ENCODE measurements at places on chromosomes 2 and 18.

DNA sequence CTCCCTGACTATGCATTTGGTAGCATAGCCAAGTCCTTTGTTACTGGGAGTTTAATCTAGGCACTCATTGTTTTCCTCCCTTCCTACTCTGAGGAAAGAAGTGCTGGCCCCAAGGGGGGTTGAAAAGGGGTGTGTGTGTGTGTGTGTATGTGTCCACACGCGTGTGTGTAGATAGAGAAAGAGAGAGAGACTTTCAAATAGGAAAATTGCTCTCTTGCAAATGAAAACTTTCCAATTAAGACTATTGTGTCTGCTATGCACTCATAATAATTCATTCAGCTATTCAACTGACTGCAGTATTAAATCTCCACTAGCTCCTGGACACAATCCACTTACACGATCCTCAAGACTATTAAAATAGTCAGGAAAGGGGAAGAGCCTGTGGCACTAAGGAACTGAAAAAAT lies 92.9 kb upstream of the CSRNP3 start:
- DNase-seq, result no peak

- DNase-seq, result no peak
These were observed 90.3 kb downstream of the VWA3B start for GRCh38 chr2:98177286-98177685.

GRCh38 chr18:58514773-58515172 lies 114.1 kb downstream of the ALPK2 start:
- DNase-seq, result no peak

DNA sequence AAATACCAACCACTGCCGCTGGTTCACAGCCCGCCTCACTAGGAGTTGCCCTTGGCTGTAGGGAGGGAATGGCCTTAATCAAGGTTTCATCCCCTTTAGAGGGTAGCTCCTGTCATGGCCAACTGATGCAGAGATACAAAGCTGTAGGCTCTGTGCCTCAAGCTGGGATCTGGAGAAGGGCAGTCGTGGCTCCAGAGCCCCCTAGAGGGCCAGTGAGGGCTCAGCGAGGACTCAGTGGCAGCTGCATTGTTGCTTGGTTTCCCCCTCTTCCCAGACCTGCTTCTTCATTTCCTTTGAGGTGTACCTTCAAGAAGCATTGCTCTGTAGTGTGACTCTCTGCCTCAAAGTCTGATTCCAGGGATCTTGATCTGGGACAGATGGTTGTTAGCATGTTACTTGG lies 302.1 kb downstream of the LPIN1 start:
- DNase-seq, result no peak

DNA sequence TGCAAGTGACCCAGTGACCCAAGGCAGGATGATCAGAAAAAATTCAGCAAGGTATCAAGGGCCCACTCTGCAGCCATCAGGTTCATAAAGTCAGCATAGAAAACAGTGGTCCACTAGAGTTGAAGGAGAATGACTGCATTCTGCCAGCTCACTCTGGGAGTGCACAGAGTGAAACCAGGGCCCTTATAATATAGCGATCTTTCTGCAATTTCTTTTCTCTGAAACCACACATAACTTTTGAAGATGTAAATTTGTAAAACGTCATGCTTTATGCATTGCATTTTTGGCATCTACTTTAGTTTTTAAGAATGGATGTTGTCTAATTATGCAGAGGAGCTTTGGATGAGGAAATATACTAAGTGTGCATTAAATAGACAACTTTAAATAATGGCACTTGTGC lies 225.0 kb upstream of the SMIM21 start:
- DNase-seq, result no peak

DNA sequence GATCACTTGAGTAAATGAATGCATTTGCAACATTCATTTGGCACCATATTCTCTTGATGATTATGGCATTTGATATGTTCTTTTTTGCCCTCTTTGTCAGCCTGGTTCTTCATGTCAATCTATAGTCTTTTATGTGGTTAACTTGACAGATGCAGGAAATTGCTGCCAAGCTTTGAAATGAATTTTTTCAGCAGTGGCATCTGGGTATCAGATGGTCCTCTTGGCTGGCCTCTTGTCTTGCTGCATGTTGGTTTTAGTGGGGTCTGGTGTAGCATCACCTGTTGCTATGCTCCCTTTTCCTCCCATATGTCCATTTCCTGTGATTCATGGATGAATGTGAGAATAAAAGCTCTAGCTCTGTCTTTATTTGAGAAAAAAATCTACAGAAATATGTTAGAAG lies 119.9 kb downstream of the DPP4 start:
- peak; percentile 99 for DNase-seq

DNA sequence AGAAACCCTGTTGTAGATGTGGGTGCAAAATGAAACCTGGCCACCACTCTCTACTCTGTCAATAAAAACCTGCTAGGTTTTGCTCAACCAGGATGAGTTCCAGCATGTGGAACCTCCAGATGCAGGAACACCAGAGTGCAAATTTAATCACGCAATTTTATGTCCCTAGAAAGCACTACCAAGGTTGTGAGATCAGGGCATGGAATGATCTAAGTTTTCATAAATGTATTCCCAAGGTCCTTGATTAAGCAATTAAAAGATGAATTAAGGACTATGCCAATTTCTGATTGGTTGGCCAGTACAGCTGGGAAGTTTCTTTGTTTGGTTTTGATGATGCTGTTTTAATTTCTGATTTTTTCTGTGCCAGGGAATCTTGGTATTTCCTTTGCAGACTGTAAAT lies 179.2 kb downstream of the KCNS3 start:
- DNase-seq, result no peak

DNA sequence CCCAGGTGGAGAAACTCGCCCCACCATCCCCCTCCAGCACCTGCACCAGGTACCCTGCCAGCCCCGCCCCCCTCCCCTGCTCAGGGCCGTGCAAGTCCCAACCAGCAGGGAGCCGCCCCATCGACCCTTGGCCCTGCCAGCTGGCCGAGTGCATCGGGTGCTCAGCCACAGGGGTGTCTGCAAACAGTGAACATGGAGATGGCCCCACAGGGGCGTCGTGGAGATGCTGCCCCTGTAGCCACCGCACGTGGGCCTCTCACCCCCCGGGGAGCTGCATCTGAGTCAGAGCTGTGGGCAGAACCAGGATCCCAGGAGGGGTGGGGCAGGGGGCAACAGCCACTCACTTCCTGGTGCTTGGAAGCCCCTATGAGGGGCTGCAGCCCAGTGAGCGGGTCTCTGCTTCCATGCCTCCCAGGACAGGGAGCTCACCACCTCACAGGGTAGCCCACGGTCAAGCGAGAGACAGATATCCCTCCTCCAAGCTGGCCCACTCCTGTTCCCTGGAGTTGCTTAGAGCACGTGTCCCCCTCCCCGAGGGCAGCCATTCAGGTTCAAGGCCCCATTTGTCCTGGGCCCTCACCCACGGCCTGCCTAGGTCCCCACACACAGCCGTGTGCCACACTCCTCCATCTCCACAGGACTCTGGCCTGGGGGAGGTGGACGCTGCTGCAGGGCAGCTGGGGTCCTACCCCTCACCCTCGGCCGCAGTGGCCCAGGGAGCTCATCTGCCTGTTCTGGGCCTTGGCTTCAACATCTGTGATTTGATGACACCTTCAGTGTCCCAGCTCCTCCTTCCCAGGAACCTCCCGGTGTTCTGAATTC lies 1.1 kb upstream of the MAB21L4 start:
- DNase-seq, result no peak

- DNase-seq, result no peak
These were observed 44.3 kb downstream of the ST3GAL5 start for GRCh38 chr2:85844486-85844885.

- DNase-seq, result no peak
These were observed 76.2 kb upstream of the GLI2 start for GRCh38 chr2:120659275-120659977.

- no peak for DNase-seq
These were observed 118.2 kb downstream of the CTNNA2 start for GRCh38 chr2:79630972-79631557.

DNA sequence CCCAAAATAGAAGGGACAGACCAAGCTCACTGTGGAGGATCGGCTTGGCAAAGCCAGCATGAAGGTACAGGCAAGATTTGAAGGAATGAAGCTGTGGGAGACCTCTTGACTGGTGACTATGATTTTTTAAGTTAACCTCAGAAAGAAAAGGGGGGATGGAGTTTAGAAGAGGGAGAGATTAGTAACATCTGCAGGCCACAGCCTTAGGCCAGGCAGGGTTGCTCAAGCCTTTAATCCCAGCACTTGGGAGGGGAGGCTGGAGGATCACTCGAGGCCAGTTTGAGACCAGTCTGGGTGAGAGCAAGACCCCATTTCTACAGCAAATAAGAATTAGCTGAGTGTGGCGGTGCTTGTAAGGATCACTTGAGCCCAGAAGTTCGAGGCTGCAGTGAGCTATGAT lies 46.6 kb downstream of the ZNF532 start:
- no peak for DNase-seq

GRCh38 chr18:36485772-36486171 lies 188.3 kb downstream of the FHOD3 start:
- DNase-seq, result no peak

- no peak for DNase-seq
These were observed 9.1 kb downstream of the PCARE start for GRCh38 chr2:29065068-29065811.

- DNase-seq, result no peak
These were observed 123.9 kb upstream of the HAAO start for GRCh38 chr2:42916324-42916723.

DNA sequence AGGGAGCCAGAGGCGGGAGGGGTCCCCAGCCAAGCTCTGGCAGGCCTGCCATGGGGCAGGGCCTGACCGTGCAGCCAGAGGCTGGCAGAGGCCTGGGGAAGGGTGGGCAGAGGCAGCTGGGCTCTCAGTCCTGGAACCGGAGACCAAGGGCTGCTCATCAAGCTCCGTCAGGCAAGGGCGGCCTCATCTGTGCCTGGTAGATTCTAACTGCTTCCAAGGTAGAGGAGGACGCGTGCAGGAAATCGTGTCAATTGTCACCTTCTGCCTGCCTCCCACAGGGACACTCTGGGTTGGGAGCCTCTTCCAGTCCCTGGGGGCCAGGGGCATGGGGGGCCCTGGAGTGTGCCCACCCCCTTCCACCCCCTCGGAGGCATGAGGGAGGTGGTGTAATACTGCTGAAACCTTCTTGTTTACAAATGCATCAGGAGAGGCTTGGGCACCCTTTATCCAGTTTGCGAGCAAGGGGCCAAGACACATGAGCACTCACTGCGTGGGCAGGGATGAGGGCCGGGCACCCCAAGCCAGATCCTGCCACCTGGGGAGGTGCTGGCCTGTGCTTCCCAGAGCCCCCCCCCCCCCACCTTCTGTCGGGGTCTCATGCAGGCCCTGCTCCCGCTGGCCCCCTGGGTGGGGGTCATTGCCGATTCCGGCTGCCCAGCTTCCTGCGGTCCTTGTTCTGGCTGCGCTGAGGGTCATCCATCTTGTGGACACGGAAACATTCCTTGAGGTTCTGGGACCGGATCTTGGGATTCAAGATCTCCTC lies 9.0 kb downstream of the SNORC start:
- no peak for DNase-seq

DNA sequence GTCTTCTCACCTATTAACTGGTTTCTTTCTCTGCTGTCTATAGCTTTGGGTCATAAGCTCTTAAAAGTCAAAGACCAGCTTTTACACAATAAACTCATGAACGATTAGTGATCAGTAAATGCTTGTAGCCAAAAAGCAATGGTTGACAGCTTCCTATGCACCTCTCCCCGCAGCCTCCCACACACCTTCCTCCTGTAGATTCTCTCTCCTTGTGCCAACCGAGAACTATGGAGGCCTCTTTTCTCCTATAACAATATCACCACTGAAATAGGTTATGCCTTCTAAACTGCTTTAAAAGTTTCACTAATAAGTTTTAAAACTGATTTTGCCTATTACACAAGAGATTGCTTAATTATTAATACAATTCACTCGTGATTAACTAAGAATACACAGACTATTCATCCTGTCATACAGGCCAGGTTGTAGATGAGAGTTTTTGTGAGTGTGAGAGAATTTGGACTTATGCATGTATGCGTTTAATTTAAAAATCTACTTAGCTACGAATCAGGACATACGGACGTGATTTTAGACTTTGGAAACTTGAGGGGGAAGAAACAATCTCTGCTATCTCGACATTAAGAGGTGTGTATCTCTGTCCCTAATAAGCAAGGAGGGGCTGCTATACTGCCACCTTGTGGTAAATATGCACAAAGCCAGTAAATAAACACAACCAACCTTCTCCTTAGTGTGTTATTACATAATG lies 229.1 kb upstream of the RBBP8 start:
- peak; percentile 20 for DNase-seq

- no peak for DNase-seq
These were observed 7.7 kb upstream of the ARHGEF4 start for GRCh38 chr2:130829015-130829414.

- no peak for DNase-seq
These were observed 284.6 kb downstream of the CNTNAP5 start for GRCh38 chr2:124309563-124310138.

GRCh38 chr18:72612894-72613533 lies 68.9 kb upstream of the CBLN2 start:
- no peak for DNase-seq

DNA sequence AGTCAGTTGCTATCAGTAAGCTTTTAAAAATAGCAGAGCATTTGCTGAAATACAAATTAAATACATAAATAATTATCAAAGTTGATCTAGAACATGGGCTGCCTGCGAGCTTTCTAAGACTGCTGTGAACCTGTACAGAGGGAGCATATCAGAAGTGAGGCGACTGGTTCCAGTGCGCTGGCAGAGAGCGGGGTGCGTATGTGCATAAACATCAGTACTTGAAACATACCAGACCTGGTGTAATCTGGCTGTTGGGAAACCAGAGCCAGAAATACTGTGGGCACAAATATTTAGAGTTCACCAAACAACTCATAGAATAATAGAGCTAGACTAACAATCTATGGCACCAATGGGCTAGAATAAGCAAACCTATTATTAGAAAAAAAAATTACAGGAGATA lies 27.3 kb downstream of the PDIA6 start:
- DNase-seq, result no peak

DNA sequence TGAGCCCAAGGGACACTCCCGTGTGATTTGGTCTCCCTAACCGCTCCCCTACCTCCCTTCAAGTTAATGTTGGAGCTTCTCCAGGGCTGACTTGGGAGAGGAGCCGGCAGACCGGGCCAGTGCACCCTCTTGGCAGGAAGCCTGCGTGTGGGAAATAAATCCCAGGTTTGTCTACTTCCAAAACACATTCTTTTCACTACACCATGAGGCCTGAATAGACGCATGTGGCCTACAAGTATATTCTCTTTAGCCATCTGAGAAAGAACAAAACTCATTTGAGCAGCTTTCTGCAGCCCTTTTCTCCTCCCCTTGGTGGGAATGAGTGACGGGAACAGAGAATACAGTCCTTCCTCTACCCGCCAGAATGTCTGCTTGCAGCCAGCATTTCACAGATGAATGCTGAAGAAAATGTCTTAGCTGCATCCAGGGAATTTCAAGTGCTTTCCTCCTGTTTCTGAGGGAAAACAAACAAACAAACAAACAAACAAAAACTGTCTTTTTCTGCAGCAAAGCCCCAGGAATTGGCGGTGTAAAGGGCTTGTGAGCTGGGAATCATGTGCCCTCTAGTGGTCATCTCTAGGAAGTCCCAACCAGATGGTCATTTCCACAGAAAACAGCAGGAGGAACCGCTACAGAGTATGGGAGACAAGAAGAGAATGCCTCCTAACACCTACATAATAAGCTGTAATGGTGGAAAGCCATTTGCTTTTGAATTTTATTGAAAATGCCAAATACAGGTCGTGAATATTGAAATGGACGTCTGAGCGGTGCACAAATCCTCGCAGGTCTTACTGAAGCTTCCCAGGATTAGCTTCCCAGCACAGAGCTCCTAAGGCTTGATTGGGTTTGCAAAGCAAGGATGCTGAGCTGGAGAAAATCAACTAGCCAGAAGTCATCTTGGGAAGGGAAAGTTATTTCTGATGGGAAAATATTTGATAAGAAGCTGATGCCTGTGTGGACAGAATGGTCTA lies 41.2 kb upstream of the DAPL1 start:
- DNase-seq, result peak; percentile 90

Measured in NCI-H1694 treated with DMSO at 0.1 percent for 48 hours (cell line).